ENCODE measurements at places on chromosomes 4 and X.

DNA sequence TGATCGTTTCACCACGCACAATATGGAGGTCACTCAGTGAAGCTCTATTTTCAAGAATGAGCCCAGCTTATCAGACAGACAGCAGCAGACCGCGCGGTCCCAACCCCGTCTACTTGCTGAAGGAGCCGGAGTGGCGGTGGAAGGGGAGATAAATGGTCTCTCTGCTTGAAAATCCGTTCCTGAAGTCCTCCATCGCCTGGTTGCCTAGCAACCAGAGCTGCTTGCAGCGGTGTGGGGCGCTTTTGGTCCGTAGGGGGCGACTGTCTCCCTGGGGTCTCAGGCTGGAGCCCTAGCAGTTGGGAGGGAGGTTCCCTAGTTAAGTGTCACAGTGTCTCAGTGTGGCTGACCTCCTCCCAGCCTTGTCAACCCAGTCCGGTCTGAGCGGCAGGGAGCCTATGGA, 8.3 kb upstream of the DLG3 start:
- DNase-seq: no peak

GRCh38 chrX:107504006-107504405, 54.6 kb downstream of the FRMPD3 start:
- DNase-seq: no peak

GRCh38 chrX:110241816-110242215, 76.1 kb downstream of the AMMECR1 start:
- peak; percentile 29 for DNase-seq

GRCh38 chr4:54445866-54446265, 211.9 kb upstream of the KIT start:
- DNase-seq: no peak

DNA sequence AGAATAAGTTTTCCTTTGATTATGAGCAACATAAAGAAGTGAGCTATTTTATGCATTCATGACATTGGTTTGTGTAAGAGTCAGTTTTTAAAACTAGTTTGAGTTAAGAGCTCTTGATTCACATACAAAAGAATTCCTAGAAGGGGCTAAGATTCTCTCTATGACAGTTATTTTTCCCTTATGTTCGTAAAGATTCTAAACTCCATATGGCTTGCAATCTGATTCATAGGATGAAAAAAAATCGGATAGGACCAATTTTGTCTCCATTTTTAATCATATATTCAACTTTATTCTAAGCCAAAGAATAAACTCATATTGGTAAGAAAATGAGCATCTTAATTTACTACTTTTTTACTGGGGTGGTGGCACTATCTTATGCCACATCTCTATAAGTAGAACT, 79.4 kb downstream of the NAP1L3 start:
- no peak for DNase-seq

GRCh38 chrX:134999469-134999868, 8.7 kb downstream of the SMIM10 start:
- DNase-seq: peak; percentile 33

- DNase-seq: no peak
These were observed 215.5 kb upstream of the CNKSR2 start for GRCh38 chrX:21158678-21159077.

GRCh38 chrX:123157586-123157985, 26.5 kb upstream of the GRIA3 start:
- no peak for DNase-seq

DNA sequence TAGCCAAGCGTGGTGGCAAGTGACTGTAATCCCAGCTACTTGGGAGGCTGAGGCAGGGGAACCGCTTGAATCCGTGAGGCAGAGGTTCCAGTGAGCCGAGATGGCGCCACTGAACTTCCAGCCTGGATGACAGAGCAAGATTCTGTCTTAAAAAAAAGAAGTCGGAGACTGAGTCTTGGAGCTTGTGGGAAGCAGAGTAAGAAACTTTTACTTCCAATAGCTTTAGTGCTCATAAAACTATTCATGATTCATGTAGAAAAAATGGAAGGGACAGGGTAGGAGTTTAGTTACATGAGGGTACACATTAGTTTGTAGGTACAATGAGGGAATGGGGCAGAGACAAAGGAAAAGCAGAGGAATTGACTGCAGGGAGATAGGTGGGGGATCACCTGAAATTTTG, 19.3 kb downstream of the RAP2C start:
- DNase-seq: no peak

- DNase-seq: no peak
These were observed 91.7 kb downstream of the CEP44 start for GRCh38 chr4:174375422-174375821.

DNA sequence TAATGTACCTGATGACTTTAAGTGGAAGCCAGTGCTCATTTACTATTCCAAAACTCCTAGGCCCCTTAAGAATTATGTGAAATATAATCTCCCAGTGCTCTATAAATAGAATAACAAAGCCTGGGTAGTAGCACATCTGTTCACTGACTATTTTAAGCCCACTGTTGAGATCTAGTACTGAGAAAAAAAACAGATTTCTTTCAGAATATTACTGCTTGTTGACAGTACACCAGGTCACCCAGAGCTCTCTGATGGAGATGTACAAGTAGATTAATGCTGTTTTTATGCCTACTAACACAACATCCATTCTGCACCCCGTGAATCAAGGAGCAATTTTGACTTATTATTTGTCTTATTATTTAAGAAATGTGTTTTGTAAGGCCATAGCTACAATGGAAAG, 75.7 kb downstream of the FAM47C start:
- no peak for DNase-seq

- no peak for DNase-seq
These were observed 12.2 kb upstream of the PRDM8 start for GRCh38 chr4:80184825-80185756.

All from fibroblast of the conjunctiva (primary cell).